ENCODE measurements at places on chromosomes 5 and 9.
A peak's percentile ranks its signal among the peaks of the same experiment; 100 is the strongest.

GRCh38 chr5:33726422-33727165 lies 165.2 kb downstream of the ADAMTS12 start:
- peaks cover 3% of the 10 kb centered on the region for H3K27me3 ChIP-seq
- DNase-seq: no peak
- H3K27ac ChIP-seq: no peak overlapping the region
- no peaks in the 10 kb centered on the region for H3K36me3 ChIP-seq
- no peak overlapping the region for H3K4me3 ChIP-seq

- H3K27me3 ChIP-seq: no peaks in the 10 kb centered on the region
- DNase-seq: no peak
- H3K4me1 ChIP-seq: peaks cover 7% of the 10 kb centered on the region
- H3K4me3 ChIP-seq: no peak overlapping the region
Measured at GRCh38 chr5:131228646-131229045, 35.2 kb upstream of the CDC42SE2 start.

- peaks cover 24% of the 10 kb centered on the region for H3K4me1 ChIP-seq
- peaks cover 15% of the 10 kb centered on the region for H3K36me3 ChIP-seq
- no peaks in the 10 kb centered on the region for H3K27me3 ChIP-seq
- DNase-seq: no peak
Measured at GRCh38 chr5:176986280-176986679, 20.3 kb downstream of the UIMC1 start.

- no peaks in the 10 kb centered on the region for H3K27me3 ChIP-seq
- no peak overlapping the region for H3K4me3 ChIP-seq
- H3K36me3 ChIP-seq: no peaks in the 10 kb centered on the region
- no peak for DNase-seq
- H3K4me1 ChIP-seq: no peaks in the 10 kb centered on the region
Measured at GRCh38 chr5:43840424-43841125, 237.6 kb downstream of the NNT start.

DNA sequence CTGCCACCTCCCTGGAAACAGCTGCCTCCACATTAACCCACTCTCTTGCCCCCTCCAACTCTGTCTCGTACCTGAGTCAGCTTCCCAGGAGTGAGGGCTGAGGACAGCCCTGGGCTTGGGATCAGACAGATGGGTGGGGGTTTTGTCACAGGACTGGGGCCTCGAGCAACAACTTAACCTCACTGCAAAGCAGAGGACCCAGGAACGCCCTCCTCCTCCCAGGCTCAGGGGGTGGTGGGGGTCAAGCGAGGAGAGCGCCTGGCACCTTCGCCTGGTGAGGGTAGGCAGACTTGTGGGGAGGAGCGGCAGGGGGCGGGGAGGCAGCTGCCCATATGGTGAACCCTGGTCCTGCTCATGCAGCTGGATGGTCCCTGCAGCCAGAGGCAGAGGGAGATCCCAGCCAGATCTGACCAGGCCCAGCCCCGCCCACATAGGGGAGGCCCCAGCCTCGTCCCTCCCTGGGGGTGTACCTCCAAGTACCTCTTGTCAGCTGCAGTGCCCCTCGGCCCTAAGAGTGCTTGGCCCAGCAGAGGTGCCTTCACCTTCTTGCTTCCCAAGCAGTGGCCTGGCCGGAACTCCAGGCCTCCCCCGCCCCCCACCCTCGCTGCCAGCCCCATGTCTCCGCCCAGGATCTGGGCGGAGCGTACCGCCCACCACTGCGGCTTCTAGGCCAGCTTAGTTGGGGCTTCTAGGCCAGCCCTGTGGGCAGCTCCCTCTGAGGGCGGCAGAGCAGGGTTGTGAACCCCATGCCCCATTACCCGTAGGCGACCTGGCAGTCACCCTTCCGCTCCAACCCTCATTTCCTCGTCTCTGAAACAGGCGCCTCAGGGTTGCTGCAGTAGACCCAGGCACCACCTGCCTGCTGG lies at the start of gene SARDH:
Gene SARDH (minus strand): TSS at position 579 of the 866 bp plus-strand sequence. CDS start 4,179 bp downstream, outside the sequence.
- no peaks in the 10 kb centered on the region for H3K36me3 ChIP-seq
- peak within 1 kb of the TSS; percentile 48 for H3K4me3 ChIP-seq
- H3K27ac ChIP-seq: no peak within 1 kb of the TSS
- DNase-seq: peak; percentile 59
- no peaks in the 10 kb centered on the region for H3K4me1 ChIP-seq

- no peak for DNase-seq
- no peaks in the 10 kb centered on the region for H3K36me3 ChIP-seq
- peak overlapping the region; percentile 90 for H3K27ac ChIP-seq
- H3K4me1 ChIP-seq: peaks cover 39% of the 10 kb centered on the region
- peak overlapping the region; percentile 89 for H3K4me3 ChIP-seq
Measured at GRCh38 chr5:78983601-78984438, 1.3 kb downstream of the ARSB start.

GRCh38 chr5:134736173-134736812 lies 2.1 kb upstream of the CAMLG start:
- no peak for DNase-seq
- no peak overlapping the region for H3K4me3 ChIP-seq
- H3K4me1 ChIP-seq: peaks cover 20% of the 10 kb centered on the region
- no peaks in the 10 kb centered on the region for H3K27me3 ChIP-seq
- H3K27ac ChIP-seq: peak overlapping the region; percentile 34
- peaks cover 3% of the 10 kb centered on the region for H3K36me3 ChIP-seq

GRCh38 chr5:10065428-10066000 lies 184.2 kb downstream of the ATPSCKMT start:
- H3K27ac ChIP-seq: no peak overlapping the region
- peaks cover 1% of the 10 kb centered on the region for H3K4me1 ChIP-seq
- H3K4me3 ChIP-seq: no peak overlapping the region
- no peak for DNase-seq
- no peaks in the 10 kb centered on the region for H3K27me3 ChIP-seq

GRCh38 chr5:124843596-124843899 lies 97.1 kb upstream of the ZNF608 start:
- H3K4me1 ChIP-seq: no peaks in the 10 kb centered on the region
- no peak overlapping the region for H3K27ac ChIP-seq
- no peak for DNase-seq
- no peaks in the 10 kb centered on the region for H3K36me3 ChIP-seq
- no peaks in the 10 kb centered on the region for H3K27me3 ChIP-seq

- no peaks in the 10 kb centered on the region for H3K36me3 ChIP-seq
- DNase-seq: no peak
Measured at GRCh38 chr5:136605638-136606037, 240.3 kb upstream of the TRPC7 start.

DNA sequence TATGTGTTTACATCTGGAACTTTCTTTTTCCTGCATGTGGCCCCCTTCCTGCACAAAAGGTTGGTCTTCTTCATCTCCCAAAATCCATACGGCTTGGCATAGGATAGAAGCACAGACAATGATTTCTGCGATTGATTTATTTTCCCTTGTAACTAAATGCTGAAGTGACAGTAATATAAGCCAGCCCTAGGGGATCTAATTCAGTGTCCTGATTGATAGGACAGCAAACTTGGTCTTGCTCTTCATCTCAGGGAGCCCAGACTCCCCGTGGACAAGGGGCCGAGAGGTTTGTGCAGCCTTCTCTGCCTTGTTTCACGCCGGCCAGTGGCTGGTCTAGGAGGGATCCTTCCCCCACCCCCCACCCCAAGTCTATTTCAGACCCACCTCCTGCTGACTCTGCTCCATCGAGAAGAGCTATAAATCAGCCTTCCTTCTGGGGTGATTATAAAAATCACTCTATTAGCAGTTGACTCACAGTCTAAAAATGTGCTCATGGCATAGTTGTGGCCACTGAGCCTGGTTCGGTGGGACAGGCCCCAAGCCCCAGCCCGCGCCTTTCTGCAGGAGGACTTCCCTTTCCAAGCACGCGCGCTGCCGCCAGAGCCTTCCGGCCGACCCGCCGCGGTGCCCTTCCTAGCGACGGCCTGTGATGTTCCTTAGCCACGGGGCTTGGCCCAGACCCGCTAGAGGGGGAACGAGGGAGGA lies 89.8 kb upstream of the COL5A1 start:
- no peak for DNase-seq
- no peaks in the 10 kb centered on the region for H3K36me3 ChIP-seq
- peaks cover 4% of the 10 kb centered on the region for H3K27me3 ChIP-seq
- H3K4me3 ChIP-seq: no peak overlapping the region
- H3K27ac ChIP-seq: no peak overlapping the region

GRCh38 chr5:53820802-53821171 lies 260.3 kb downstream of the NDUFS4 start:
- H3K27ac ChIP-seq: no peak overlapping the region
- no peak for DNase-seq
- H3K4me1 ChIP-seq: peaks cover under 1% of the 10 kb centered on the region
- no peak overlapping the region for H3K4me3 ChIP-seq
- no peaks in the 10 kb centered on the region for H3K36me3 ChIP-seq
- peaks cover 3% of the 10 kb centered on the region for H3K27me3 ChIP-seq

- H3K4me1 ChIP-seq: no peaks in the 10 kb centered on the region
- peak overlapping the region; percentile 25 for H3K4me3 ChIP-seq
- no peak overlapping the region for H3K27ac ChIP-seq
- DNase-seq: no peak
Measured at GRCh38 chr9:107587191-107587963, 97.8 kb upstream of the KLF4 start.

DNA sequence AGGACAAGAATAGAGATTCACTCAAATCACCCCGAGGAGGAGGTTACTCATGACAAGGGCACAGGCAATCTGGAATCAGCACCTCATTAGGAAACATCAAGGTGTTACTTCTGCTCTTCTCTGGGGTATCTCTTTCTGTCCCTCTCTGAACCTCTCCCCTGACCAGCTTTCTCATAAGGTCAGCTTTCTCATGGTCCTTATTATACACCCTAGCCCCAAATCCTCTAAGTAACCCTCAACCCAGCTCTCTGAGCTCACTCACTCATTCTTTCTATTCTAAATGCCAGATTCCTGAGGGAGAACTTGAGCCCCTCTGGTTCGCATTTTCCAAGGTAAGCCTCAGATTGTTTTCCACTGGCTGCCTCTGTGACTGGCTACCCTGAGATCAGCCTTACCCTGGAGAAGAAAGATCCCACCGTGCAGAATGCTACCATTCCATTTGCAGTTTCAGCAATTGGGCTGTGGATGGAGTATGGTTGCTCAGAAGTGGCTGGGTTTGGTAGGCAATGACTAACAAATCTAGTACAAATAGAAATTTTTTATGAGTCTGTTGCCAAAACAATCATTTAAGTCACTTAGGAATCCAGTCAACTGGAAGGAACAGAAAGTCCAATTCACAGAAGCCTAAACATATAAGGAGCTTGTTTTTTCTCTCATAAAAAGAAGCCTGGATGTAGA lies 9.0 kb upstream of the TIMD4 start:
- peak overlapping the region; percentile 5 for H3K27ac ChIP-seq
- peaks cover 8% of the 10 kb centered on the region for H3K4me1 ChIP-seq
- H3K27me3 ChIP-seq: no peaks in the 10 kb centered on the region
- H3K4me3 ChIP-seq: no peak overlapping the region

- H3K4me3 ChIP-seq: no peak overlapping the region
- H3K4me1 ChIP-seq: no peaks in the 10 kb centered on the region
- DNase-seq: no peak
Measured at GRCh38 chr9:715743-716400, 125.6 kb upstream of the DMRT1 start.

- H3K4me1 ChIP-seq: peaks cover 49% of the 10 kb centered on the region
- peak overlapping the region; percentile 41 for H3K4me3 ChIP-seq
- no peak for DNase-seq
- H3K27ac ChIP-seq: peak overlapping the region; percentile 49
Measured at GRCh38 chr5:68435611-68436010, 220.1 kb downstream of the PIK3R1 start.

- H3K27ac ChIP-seq: no peak overlapping the region
- peaks cover 28% of the 10 kb centered on the region for H3K27me3 ChIP-seq
- no peak overlapping the region for H3K4me3 ChIP-seq
- H3K36me3 ChIP-seq: no peaks in the 10 kb centered on the region
Measured at GRCh38 chr5:159010661-159011442, 88.9 kb downstream of the EBF1 start.

- no peak overlapping the region for H3K27ac ChIP-seq
- no peak for DNase-seq
- no peak overlapping the region for H3K4me3 ChIP-seq
- H3K4me1 ChIP-seq: no peaks in the 10 kb centered on the region
- no peaks in the 10 kb centered on the region for H3K36me3 ChIP-seq
Measured at GRCh38 chr9:95778957-95779356, 96.5 kb upstream of the ERCC6L2 start.

DNA sequence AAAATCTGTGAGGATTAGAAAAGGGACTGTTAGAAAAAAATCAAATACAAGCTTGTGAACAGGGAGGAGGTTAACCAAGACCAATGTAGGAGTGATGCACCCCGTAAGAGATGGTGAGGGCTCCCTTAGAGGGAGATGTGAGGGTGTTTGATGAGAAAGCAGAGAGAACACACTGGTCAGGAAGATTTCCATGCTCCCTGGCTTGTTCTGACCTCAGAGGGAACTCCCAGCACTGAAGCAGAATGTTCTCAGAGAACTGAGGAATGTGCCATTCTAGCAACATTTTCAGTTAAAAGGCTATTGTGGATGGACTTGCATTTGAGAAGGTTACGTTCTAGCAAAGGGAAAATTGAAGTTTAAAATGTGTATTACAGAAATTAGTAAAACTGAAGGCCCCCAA lies 110.6 kb downstream of the HTR4 start:
- no peaks in the 10 kb centered on the region for H3K4me1 ChIP-seq
- no peak for DNase-seq
- H3K4me3 ChIP-seq: no peak overlapping the region
- no peaks in the 10 kb centered on the region for H3K36me3 ChIP-seq
- H3K27me3 ChIP-seq: peaks cover 8% of the 10 kb centered on the region

- no peaks in the 10 kb centered on the region for H3K36me3 ChIP-seq
- H3K4me3 ChIP-seq: no peak overlapping the region
- no peak for DNase-seq
Measured at GRCh38 chr5:125317536-125317995, 571.1 kb upstream of the ZNF608 start.

Data from activated naive CD8-positive, alpha-beta T cell treated with anti-CD3 and anti-CD28 coated beads, Interleukin-2, amount 10 ng/mL, durations not matched to agents 7 days and 5 days (primary cell).